ENCODE measurements at places on chromosomes 6 and 20. TPM values are rescaled to one million over a fixed set of nuclear protein-coding genes. Genes with fewer than 3 reads are reported as not detected.

DNA sequence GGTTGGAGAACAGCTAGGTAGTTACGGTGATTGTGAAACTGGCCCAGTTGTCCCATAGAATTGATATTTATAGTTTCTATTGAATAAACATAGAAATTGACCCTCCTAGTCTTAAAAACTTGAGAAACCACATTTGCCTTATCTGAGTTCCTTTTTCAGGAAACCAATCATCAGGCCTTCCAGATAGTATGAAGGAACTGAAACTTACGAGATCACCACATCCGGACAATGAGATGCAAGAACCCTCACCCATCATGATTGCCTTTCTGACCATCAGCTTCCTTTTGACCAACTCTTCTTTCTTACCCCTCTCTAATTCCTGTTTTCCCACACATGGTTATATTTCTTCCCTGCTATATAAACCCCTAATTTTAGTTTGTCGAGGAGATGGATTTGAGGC is 21.8 kb downstream of the SLC35F1 start:
- DNase-seq = no peak

TUBB1 gene
- not detected for total RNA-seq

LHFPL5 gene
- not detected for total RNA-seq

- no peak for DNase-seq
These were observed 112.5 kb downstream of the SNX5 start for GRCh38 chr20:17856024-17856564.
